ENCODE measurements at places on chromosomes 13 and 19. TPM values are rescaled to one million over a fixed set of nuclear protein-coding genes. Genes with fewer than 3 reads are reported as not detected.

- DNase-seq, result no peak
Observed at GRCh38 chr19:54918499-54918898, 12.6 kb downstream of the NCR1 start.

DNA sequence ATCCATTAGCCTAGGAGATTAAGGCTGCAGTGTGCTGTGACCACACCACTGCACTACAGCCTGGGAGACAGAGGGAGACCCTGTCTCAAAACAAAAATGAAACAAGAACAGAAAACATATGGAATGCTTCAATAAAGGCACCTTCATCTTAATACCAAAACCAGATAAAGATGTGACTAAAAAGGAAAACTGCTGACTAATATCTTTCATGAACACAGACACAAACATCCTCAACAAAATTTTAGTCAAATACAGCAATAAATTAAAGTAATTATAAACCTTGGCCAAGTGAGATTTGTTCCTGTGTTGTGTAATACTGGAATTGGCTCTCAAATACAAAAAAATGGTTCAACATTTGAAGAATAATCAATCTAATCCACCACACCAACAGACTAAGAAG lies 103.5 kb downstream of the PRR20E start:
- no peak for DNase-seq

- no peak for DNase-seq
Observed at GRCh38 chr19:18473003-18473705, 35.2 kb upstream of the ISYNA1 start.

DNA sequence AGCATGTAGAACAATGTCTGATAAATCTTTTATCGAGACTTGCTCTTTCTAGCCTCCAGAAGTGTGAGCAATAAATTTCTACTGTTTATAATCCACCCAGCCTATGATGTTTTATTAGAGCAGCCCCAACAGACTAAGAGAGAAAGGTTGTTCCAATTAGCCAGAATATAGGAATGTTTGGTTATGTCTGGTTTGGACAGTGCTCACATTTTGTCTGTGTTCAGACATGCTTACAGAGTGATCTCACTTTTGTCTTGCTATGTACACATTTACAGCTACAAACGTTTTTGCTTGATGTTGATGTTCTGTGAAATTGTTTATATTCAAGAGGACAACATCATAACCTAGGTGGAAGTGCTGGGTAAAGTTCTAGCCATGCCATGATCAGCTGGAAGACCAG lies 18.0 kb upstream of the EVI5L start:
- DNase-seq, result no peak

GRCh38 chr19:45037393-45038169 lies 1.3 kb upstream of the CLASRP start:
- DNase-seq, result no peak

DNA sequence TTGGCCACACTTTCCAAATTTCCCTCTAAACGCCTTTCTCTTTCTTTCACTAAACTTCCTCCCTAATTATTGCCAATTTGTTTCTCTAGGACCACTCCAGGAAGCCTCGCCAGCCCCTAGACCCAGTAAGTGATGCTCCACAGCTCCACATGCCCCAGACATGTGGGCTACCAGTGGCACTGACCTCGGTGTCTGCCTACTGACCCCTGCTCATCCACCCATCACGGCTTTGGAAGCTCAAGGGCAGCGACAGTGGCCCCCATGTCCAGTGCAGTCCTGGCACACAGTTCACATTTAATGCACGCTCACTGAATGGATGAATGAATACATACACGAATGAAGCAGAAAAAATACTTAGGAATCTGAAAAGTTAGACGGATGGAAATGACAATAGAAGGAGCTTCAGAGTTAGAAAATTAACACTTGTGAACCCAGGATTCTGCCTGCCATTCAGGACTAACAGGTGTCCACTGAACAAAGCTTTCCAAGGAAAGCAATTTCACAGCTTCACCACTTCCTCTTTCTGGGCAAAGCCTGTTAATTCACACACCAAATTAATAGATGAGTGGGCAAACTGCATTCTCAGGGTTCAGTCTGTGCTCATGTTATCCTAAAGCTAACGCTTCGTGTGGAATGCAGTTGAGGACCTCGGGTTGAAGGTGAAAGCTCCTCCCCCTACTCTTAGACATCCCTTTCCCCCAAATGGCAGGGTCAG lies 50.9 kb downstream of the CCDC70 start:
- no peak for DNase-seq

GRCh38 chr13:40333226-40333625 lies 333.2 kb downstream of the FOXO1 start:
- no peak for DNase-seq

DNA sequence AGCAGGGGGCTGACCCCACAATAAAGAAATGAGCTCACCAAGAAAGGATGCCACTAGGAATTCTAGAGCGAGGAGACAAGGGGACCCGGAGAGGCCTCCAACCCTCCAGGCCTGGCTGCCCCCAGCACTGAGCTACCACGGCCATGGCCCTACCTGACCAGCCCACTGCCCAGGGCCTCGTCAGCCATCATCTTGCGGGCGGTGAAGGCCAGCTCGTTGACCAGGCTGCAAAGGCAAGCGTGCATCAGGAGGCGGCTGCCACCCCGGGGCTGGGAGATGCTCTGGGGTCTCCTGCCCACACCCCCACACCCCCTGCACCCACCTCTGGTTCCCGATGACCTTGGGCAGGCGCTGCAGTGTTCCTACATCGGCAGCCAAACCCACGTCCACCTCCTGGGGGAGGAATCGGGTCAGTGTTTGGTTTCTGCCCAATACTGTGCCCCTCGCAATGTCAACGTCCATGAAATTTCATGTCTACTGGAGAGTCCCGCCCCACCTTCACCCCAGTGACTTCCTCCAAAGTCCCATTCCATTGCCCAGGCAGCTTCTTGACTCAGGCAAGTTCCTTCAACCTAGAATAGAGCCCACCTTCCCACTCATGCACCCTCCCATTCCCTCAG lies 3.5 kb upstream of the LGALS4 start:
- DNase-seq, result no peak

GRCh38 chr13:55570371-55570770 lies 1570.3 kb upstream of the PRR20A start:
- DNase-seq, result no peak

- DNase-seq, result no peak
Observed at GRCh38 chr13:114146629-114147028, 14.2 kb upstream of the RASA3 start.

DNA sequence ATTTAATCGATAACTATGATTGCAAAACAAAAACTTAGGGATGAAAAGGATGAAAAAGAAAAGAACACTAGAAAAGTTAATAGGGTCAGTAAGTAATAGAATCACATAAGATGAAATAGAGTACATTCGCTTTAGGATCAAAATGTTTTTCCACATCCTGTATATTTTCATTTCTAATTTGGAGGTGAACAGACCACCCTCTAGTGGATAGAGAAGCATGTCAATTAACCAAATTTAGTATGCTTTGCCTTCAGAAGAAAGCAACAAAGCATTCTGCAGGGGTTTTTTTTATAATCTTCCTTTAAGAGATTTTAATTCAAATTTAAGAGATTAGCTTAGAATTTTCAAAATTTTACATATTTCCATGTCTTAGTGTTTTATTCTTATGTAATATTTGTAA lies 611.0 kb upstream of the SGCG start:
- no peak for DNase-seq

GRCh38 chr13:66305961-66306617 lies 924.0 kb downstream of the PCDH9 start:
- DNase-seq, result no peak

GRCh38 chr13:24684600-24684998 lies 4.4 kb downstream of the ATP12A start:
- peak; percentile 59 for DNase-seq

DNA sequence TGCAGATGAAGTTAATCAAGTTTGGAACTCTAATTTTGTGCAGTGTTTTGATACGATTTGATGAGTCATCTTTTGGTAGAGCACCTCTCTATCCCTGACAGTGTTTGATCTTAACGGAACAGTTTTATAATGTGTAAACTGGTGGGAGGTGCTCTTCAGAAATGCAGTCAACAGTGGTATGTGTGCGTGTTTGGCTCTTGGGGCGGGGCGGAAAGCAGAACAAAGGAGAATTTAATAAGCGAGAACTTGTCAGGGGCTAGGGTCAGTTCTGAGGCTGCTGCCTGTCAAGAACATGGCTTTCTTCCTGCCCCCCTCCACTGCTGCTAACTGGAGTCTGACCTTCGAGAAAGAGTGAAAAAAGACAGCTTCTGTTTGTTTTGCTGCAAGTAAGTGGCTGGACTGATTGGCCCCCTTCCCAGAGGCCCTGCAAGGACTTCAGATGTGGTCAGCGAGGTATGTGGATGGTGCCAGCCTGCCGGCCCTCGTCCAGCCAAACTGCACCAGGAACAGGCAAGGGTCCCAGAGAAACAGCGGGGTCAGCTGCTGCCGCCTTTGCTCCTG lies 40.8 kb downstream of the BBC3 start:
- peak; percentile 84 for DNase-seq

DNA sequence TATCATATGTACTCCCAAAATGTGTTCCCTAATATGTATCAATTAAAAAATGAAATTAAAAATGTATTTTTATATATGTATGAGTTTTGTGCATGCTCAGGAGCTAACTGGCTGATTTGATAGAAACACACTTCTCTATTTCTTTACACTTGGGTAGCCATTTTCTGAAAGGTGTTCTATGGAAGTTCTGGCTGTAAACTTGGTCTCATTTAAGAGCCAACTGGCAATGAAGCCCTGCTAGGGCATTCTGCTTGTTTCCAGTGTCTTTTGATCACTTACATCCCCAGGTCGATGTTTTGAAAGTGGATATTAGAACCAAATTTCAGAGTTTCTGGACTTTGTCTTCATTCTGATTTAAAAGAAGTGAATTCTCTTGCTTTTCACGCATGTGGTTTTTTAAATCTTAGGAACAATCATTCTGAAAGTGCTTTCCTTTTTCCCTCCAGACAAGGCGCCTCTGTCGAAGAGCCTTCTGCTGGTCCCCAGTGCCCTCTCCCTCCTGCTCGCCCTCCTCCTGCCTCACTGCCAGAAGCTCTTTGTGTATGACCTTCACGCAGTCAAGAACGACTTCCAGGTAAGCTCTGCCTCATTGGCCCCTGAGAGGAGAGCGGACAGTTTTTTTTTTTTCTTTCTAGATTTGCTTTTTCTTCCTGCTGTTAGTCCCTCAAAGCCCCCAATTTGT lies 20.1 kb downstream of the GPR18 start:
- DNase-seq, result no peak

DNA sequence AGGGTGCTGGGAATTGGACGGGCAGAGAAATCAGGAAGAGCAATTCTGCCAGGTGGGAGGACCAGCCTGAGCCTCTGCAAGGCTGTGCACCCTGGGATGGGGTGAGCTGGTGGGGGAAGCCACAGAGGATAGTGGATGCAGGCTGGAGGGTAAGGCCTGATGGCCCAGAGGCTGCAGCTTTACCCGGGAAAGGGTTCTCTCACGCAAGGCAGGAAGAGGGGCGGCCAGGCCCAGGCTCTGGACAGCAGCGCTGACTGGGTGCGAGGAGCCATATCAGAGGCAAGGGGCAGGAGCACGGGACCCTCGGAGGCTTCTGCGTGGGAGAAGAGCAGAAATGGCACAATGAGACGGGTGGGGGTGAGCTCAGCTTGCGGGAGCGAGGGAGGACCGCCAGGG lies 104.6 kb downstream of the SOX1 start:
- DNase-seq, result no peak

- DNase-seq, result no peak
Observed at GRCh38 chr19:8221161-8221560, 12.0 kb downstream of the CERS4 start.

DNA sequence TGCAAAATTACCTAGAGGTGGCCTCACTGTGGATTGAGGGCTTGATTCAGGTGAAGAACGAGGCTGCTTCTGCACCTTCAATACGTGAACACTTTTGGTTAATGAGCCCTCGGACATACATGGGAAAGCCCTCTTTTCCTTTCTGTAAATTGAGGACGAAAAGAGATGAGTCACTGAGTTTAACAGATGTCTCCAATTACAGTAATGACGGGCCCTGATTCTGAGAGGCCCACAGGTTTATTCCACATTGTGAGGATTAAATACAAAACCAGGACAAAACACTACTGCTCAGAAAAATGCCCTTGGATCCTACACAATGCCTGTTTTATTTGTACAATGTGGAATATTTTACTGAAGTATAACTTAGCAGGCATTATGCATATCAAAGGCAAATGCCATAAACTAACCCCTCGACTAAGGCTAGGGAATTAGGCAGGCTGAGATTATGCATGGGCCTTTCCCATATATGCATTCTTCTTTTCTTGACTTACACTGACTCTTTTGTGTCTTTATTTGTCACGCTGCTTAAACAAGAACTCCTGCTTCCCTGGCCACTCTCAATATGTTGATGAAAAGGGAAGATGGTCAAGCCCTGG lies 819.9 kb downstream of the OLFM4 start:
- DNase-seq, result no peak

DNA sequence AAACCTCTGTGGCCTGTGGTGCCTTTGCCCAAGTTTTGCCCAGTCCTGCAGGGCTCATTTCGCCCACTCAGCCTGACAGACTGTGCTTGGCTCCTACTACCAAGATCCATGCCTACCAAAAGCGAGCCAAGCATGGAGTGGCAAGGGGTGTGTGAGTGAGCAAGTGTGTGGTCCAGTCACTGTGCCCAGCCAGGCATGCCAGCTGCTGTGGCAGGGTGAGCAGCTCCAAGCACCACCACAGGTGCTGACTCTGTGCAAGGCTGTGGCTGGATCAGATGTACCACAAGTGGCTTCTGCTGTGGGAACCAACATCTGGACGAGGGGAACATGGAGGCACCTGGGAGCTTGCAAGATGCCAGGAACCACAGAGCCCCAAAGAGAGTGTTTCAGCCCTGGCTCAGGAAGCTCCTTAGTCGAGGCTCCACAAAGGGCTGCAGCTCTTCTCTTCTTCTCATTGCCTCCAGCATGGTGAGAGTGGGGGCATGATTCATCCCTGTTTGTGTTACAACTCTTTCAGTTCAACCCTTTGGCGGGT lies 1564.2 kb upstream of the MIR17HG start:
- no peak for DNase-seq

- no peak for DNase-seq
Observed at GRCh38 chr19:18161636-18162002, 8.7 kb downstream of the PIK3R2 start.

DNA sequence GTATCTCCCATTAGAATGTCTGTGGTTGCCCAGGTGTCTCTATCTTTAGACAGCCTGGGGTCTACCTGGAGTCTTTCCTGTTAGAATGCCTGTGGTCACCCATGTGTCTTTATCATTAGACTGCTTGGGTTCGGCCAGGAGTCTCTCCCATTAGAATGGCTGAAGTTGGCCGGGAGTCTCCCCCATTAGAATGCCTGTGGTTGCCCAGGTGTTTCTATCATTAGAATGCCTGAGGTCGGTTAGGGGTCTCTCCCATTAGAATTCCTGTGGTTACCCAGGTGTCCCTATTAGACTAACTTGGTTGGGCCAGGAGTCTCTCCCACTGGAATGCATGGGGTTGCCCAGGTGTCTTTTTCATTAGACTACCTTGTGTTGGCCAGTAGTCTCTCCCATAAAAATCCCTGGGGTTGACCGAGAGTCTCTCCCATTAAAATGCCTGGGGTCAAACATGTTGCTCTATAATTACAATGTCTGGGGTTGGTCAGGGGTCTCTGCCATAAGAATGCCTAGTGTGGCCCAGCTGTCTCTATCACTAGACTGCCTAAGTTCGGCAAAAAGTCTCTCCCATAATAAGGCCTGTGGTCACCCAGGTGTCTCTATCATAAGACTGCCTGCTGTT lies 1448.7 kb downstream of the UQCRFS1 start:
- no peak for DNase-seq

Gene S1PR5
- total RNA-seq, result 1.8 TPM

Gene PRX
- total RNA-seq, result 3.8 TPM

Gene OLFM2
- 26.2 TPM for total RNA-seq

Gene SLC1A5
- 456 TPM for total RNA-seq

Gene GPR12
- total RNA-seq, result not detected

Gene TNFSF9
- 1.1 TPM for total RNA-seq

Gene NAPSA
- total RNA-seq, result 0.51 TPM

Gene SIGLEC9
- not detected for total RNA-seq

All from GM23248 (cell line).